ENCODE measurements at places on chromosomes 2 and 18. TPM values are rescaled to one million over a fixed set of nuclear protein-coding genes. Genes with fewer than 3 reads are reported as not detected.

UPP2 gene
- total RNA-seq = not detected

GPBAR1 gene
- total RNA-seq = not detected

TEKT4 gene
- total RNA-seq = not detected

CIB4 gene
- not detected for total RNA-seq

EVA1A gene
- total RNA-seq = 126 TPM

WDCP gene
- total RNA-seq = 6.1 TPM

ZNF804A gene
- total RNA-seq = 0.76 TPM

ALPG gene
- not detected for total RNA-seq

LCT gene
- 0.25 TPM for total RNA-seq

- no peak for DNase-seq
Measured at GRCh38 chr18:78965260-78965659, 14.4 kb upstream of the SALL3 start.

DNA sequence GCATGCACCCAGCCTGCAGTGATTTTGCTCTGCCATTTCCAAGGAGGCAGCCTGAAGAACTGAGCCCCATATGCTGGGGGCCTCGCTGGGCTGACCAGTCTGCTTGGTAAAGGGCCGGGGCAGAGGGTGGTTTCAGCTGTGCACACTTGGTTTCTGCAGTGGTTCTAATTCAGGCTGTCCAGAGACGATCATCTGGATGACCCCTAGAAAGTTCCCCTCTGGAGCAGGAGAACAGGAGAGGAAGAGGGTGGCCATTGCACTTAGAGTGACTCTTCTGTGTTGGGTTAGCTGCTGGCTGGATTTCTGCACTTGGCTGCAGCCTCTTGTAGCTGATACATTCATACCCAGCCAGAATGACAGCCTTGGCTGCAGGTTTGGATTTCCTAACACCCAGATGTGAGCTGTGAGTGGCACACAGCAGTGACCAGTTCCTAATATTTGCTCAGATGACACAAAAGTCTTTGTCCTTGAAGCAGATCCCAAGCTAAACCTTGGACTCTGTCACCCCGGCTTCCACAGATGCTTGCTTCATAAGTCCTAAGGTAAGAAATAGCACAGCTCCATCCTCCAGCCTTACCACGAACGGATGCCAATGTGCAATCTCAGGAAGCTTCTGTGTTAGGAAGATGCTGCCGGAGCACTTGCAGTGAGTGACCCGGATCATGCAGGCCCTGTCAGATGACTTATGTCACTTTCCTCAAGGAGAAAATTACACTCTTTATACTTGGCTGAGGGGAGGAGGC is 105.6 kb downstream of the HNRNPLL start:
- peak; percentile 14 for DNase-seq

DNA sequence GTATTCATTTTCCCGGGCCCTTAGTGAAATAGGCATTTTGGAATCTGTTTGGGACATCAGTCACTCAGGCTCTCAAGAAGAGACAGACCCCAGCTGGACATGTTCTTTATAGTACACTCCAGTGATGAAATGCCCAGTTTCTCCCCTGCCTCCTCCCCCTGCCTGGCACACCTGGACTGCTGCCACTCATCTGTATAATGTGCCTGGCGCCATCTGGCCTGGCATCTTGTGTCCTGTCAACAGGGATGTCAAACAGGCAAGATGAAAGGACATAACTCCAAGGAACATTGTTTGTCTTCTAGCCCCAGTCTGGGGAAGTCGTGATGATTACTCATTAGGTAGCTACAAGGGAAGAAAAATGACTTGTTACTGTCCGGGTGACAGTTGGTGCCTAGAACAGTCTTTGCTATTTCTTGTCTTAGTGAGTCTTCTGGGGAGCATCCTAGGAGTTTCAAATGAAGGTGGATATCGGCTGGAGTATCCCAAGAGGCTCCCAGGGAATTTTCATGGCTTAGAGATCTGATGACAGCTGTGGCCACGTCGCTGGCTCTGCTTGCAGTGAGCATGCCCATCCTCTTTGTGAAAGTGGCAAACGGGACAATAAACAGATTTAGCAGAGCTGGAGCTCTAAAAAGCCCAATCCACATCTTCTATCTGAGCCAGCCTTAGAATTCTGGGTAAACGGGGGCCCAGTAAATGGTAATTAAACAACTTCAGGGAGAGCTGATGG is 153.6 kb downstream of the ALK start:
- peak; percentile 12 for DNase-seq

- DNase-seq = peak; percentile 1
Measured at GRCh38 chr2:104406261-104406726, 447.6 kb upstream of the POU3F3 start.

DNA sequence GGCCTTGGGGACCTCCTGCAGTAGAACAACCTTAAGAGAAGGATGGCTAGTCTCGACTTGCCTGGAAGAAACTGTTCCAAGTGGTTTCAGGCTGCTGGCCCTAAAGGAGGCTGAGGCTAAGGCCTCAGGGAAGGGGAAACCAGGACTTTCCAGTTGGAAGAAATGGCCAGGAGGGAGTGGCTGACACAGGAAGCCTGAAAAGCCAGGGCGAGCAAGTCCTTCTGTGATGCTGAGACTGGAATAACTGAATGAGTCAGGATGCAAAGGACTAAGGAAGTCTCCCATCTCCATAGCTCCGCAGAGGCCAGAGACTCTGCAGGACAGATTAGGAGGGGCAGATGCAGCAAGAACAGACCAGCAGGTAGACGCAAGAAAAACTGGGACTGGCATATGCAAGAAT is 7.4 kb downstream of the HTRA2 start:
- DNase-seq = peak; percentile 55

GRCh38 chr2:42801381-42801780 is 9.0 kb upstream of the HAAO start:
- peak; percentile 29 for DNase-seq

GRCh38 chr2:47195148-47195547 is 40.0 kb upstream of the STPG4 start:
- peak; percentile 80 for DNase-seq

GRCh38 chr18:47628893-47629292 is 301.6 kb downstream of the SMAD2 start:
- DNase-seq = no peak

DNA sequence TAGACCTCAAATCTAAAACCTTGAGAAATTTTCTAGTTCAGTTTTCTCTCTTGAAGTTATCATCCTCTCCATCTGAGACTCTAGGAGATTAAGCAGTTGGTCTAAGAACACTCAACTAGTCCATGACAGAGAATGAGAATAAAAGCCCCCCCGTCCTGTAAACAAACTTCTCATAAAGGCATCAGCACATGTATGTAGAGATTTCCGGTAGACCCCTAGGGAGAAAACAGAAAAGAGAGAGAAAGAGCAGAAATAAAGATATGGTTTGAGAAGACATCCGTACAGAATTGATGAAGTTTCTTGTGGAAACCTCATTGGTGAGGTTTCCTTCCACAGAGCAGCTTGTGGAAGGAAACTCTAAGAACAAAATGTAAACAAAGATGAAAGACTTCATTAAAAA is 3.2 kb upstream of the GPR155 start:
- DNase-seq = no peak

GRCh38 chr2:194100201-194100600 is 1556.8 kb upstream of the SLC39A10 start:
- DNase-seq = no peak

DNA sequence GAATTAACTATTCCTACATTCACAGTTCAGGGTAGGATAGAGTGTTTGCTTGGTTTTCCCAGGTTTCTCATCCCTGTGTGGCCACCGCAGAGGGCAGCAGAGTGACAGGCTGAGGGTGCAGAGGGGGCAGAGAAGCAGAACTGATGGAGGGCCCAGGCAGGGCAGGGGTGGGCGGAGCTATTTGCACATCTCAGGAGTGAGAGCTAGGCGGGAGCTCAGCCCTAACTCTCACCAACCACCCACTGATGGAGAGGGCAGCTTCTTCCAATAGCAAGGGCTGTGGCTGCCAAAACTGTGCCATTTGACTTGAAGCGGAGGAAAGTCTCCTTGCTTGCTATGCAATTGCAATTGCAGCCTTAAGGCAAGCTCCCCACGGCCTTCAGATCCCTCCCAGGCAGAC is 12.0 kb upstream of the DARS1 start:
- DNase-seq = no peak

GRCh38 chr2:217853961-217854360 is 148.8 kb downstream of the TNS1 start:
- no peak for DNase-seq

GRCh38 chr2:166351319-166351718 is 24.4 kb downstream of the SCN9A start:
- peak; percentile 29 for DNase-seq

DNA sequence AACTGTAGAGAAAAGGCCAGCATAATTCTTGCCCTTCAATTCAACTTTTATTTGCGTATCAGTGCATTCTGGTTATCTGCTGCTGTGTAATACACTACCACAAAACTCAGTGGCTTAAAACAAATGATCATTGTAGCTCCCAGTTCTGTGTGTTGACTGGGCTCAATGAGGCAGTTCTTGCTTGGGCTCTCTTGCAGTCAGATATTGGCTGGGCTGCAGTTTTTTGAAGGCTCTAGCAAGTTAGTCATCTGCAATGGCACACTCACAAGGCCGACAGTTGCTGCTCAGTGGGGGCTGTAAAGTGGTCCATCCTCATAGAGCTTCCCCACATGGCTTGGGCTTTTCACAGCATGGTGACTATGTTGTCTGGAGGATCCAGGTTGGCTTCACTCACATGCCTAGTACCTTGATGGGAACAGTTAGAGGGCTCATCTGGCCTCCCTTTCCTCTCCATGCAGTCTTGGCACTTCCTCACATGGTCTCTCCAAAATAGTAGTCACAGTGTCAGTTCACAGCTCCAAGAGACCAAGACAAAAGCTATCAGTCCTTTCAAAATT is 110.6 kb upstream of the TNP1 start:
- no peak for DNase-seq

DNA sequence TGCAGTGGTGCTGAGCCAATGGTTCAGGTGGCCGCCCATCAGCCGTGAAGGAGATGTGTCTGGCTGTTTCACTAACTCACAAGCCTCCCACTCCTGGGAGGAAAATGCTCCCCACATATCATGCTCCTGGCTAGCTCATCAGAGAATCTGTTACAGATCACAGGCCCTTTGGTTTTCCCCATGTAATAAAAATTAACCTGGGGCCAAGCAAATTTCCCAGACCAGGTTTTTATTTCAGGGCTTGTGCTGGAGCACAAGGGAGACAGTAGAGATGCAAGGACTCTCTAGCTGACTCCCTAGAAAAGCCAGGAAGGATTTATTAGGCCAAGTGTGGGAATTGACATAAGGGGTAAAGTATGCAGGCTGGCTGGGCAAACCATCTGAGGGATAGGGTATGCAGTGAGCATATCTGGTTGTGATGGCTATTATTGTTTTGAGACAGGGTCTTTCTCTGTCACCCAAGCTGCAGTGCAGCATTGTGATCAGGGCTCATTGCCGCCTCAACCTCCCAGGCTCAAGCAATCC is 40.6 kb upstream of the CCBE1 start:
- no peak for DNase-seq

- DNase-seq = no peak
Measured at GRCh38 chr2:64363848-64364247, 90.1 kb upstream of the LGALSL start.

GRCh38 chr2:200673191-200673590 is 87.4 kb downstream of the AOX1 start:
- no peak for DNase-seq

GRCh38 chr2:104976603-104977120 is 61.2 kb upstream of the MRPS9 start:
- DNase-seq = no peak

DNA sequence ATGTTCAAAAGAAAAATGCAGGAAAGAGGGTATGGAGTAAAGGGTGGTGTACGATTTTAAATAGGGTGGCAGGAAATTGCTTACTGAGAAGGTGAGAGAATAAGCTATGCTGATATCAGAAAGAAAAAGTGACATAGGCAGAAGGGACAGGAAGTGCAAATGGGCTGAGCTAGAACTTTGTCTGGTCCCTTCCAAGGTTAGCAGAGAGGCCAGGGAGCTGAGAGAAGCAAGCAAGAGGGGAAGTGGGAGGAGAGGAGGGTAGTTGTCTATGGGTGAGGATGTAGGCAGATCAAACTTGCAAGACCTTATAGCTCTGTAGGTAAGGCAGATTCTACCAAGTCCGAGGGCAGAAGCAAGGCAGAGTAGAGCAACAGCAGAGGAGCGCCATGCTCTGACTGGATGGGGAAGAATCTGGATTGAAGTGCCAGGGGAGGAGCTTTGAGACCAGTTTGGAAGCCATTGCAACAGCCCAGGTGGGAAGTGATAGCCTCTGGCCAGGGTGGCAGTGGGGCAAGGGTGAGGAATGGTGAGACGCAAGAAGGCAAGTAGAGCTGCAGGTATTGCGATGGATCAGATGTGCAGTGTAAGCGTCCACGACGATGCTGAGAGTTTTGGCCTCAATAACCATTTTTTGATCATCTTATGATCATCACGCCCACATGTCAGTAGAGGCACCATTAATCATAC is 134.4 kb upstream of the APCDD1 start:
- DNase-seq = no peak

- no peak for DNase-seq
Measured at GRCh38 chr2:100886085-100886484, 66.1 kb downstream of the NPAS2 start.

DNA sequence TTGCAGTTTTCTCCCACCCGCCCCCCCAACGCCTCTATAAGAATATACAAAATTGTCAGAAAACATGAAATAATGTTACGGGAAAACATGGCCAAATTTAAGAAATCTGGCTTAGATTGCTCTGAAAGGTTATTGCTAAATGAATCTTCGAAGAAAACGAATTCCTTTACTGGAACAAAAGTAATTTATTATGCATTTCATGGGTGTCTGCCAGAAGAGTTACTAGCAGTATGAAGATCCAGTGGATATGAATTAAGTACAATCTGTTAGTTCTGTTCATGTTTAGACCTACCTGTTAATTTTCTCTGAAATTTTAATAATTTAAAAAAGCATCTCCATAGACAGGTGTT is 21.9 kb downstream of the GATA6 start:
- DNase-seq = peak; percentile 40

GRCh38 chr18:57218281-57218680 is 71.4 kb downstream of the BOD1L2 start:
- DNase-seq = no peak

DNA sequence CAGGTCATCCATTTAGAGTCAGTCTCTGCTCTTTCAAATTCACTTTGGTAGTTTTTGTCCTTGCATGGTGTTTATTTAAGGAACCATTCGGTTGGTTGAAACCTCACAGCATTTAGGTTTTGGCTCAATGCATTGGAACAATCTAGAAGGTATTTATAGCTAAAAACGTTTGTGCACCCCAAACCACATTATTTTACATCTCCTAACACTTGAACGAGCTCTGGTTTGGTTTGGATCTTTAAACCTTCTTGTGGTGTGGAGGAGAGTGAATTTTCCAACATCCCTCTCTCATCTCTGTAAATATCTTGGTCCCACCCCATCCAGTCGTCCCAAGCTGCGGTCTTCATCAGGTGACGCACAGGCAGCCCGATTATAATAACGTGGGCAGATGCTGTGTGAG is 287.9 kb downstream of the LPIN1 start:
- DNase-seq = no peak

Data from GM23248 (cell line).